ENCODE measurements at places on chromosomes 7 and 10.

GRCh38 chr10:70232155-70232858 is 922 bp downstream of the PPA1 start:
- peak; percentile 3 for DNase-seq

GRCh38 chr7:134724606-134725005 is 54.8 kb upstream of the CALD1 start:
- no peak for DNase-seq

DNA sequence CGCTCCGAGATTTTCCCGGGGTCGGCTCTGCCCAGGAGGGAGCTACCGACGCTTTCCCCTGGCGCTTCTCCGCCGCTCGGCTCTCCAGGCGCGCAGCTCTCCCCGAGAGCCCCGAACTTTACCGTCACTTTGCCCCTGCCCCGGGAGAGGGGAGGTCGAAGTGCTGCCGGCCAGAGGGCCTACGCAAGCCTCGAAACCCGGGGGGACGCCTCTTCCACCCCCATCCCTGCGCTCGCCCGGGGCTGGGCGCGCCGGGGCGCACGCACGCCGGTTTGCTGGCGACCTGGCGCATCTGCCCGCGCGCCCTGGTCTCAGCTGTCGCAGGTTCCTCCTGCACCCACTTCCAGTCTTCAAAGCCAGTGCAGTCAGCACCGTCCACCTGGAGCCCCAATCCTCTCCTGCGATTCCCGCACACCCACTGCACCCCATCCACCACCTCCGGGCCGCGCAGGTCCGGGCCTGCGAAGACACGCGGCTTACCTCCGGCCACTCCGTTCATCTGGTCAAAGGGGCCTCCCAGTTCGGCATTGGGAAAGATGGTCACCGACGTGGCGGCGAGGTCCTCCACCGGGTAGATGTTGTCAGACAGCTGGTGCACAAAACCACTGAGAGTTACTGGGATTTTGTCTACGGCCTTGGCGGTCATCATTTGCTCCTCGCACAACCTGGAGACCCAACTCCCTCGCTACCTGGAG is 638 bp downstream of the EGR2 start:
- no peak for DNase-seq

DNA sequence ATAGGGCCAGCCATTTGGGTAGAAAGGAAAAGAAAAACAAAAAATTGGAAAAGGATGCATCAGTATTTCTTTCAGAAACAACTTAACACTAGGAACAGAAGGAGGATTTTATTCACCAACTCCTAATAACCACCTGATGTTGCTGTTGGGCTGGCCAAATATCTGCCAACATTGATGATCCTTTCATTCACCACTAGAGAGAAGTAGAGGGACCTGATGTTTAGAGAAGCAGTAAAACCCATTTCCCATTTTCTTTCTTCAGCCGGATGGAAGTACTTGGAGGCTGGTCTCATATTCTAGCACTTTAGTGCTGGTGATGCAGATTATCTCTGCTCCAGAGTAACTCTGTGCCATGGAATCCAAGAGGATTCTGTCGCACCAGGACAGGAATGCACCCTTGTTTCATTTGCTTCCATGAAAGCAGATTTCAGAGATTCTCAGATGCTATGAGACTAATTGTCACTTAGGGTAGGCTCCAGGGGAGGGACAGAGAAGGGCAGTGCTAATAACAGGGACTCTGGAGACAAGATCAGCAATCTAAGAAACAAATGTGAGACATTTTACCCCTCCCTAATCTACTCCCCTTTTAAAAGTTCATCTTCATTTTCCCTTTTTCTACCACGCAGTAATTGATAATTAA is 3.1 kb downstream of the KLLN start:
- DNase-seq = no peak

- DNase-seq = no peak
Measured at GRCh38 chr10:88114368-88114767, 250.9 kb downstream of the PTEN start.

DNA sequence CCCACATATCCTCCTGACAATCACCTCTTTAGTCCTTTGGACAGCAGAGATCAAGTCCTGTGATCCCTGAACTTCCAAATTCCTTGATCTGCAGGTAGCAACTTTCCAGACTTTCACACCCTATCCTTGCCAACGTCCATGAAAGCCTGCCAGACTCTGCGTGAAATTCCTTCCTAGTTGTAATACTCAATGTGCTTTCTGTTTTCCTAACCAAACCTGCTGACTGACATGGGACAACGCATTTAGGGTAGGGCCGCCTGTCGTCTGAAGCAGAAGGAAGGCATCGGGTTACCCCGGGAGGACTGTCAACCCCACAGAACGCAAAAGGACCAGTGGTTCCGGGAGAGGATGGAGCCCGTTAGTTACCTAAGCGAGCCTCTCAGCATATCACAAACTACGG is 23.9 kb downstream of the ITGA8 start:
- no peak for DNase-seq

GRCh38 chr10:71433768-71434744 is 37.3 kb downstream of the CDH23 start:
- DNase-seq = no peak

GRCh38 chr7:34155220-34155908 is 250.0 kb downstream of the BMPER start:
- no peak for DNase-seq

- DNase-seq = no peak
Measured at GRCh38 chr7:27115221-27116026, 12.9 kb upstream of the HOXA2 start.

- DNase-seq = no peak
Measured at GRCh38 chr7:151711906-151712809, 164.8 kb downstream of the PRKAG2 start.

DNA sequence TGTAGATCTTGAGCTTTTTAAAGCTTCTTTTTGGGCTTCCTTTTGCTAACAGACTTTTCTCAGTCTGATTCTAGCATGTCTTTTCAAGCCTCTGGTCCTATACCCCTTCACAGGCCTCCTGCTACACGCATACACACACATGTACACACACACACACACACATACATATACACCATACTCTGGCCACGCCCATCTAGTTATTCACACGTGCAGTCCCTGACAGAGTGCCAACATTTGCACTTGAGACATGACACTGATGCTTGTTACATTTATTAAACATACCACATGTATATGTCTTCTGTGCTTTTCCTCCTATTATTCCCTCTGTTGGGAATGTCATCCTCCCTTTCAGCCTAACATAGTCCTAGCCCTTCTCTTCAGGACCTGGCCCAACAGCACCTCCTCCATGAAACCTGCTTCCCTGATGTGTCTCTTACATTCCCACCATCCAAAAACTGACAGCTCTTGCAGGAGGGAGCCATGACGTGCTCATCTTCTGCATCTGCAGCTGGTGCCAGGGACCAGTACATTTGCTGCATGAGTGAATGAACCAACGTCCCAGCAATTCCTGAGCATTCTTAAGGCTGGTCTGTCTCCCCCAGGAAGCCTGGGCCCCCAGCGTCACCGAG is 222.1 kb downstream of the ARHGAP12 start:
- no peak for DNase-seq

GRCh38 chr7:134593530-134594392 is 44.9 kb downstream of the AKR1B15 start:
- no peak for DNase-seq

- DNase-seq = no peak
Measured at GRCh38 chr7:2357571-2357970, 2.9 kb downstream of the EIF3B start.

GRCh38 chr7:111101856-111102646 is 11.1 kb downstream of the LRRN3 start:
- DNase-seq = no peak

- no peak for DNase-seq
Measured at GRCh38 chr7:77407906-77408305, 8.2 kb downstream of the GSAP start.

- peak; percentile 57 for DNase-seq
Measured at GRCh38 chr10:31133792-31134310, 102.2 kb upstream of the ZNF438 start.

- DNase-seq = no peak
Measured at GRCh38 chr10:105585753-105586152, 944.7 kb downstream of the SORCS3 start.

- DNase-seq = no peak
Measured at GRCh38 chr10:123149568-123150270, 1.8 kb downstream of the HMX2 start.

DNA sequence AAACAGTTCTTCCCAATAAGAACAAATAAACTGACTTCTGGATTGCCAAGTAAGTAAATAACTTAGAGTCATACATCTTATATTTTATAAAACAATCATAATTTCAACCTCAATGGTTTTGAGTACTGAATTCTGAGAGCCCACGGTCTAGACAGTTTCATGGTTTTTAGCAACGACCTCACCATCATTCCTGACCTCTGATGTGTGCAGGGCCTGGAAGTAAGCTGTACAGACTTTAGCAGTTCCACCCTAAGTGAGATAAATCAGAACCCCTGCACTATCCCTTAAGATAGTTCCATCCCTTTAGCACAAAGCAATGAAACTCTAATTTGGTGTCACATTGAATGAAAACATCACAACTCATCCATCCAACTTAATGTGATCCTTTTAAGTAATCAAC is 86.0 kb downstream of the NEBL start:
- DNase-seq = no peak

- DNase-seq = no peak
Measured at GRCh38 chr10:107915215-107915610, 750.7 kb upstream of the SORCS1 start.

DNA sequence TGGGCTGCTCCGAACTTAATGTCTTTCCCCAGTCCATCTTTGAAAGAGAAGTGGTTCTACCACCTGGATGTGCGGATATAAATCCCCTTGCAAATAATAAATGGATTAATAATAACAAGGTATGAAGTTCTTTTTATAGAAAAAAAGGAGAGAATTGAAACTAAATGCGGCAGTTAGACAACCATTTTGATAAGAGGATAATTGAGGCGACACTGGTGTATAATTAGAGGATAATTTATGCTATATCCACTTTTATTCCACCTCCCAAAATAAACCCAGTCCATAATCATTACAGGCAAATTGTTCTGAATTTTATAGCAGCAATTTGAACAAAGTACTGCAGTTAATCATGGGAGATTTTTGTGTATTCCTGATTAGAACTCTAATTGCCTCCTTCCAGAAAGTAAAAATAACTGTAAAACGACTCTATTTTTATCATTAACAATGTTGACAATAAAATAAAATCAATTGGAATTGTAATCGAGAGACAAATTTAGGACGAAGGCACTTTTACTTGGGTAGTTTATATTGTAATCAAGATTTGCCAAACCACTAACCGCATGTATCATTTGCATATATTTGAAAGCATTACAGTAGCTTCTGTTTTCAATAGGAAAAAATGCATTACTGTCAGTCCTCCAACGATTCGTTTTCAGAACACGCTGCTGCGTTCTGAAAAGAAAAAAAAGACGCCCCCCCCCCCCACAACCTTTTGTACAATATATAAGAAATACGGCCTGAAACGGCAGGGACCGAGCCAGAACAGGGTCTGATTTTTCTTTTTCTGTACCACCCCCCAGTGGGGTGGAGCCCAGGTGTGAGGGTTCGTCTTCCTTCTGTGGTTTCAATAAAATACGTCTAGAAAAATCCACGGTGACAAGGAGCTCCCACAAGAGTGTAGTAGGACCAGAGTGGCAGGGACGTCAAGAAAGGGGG is 838 bp upstream of the DLX6 start:
- no peak for DNase-seq

DNA sequence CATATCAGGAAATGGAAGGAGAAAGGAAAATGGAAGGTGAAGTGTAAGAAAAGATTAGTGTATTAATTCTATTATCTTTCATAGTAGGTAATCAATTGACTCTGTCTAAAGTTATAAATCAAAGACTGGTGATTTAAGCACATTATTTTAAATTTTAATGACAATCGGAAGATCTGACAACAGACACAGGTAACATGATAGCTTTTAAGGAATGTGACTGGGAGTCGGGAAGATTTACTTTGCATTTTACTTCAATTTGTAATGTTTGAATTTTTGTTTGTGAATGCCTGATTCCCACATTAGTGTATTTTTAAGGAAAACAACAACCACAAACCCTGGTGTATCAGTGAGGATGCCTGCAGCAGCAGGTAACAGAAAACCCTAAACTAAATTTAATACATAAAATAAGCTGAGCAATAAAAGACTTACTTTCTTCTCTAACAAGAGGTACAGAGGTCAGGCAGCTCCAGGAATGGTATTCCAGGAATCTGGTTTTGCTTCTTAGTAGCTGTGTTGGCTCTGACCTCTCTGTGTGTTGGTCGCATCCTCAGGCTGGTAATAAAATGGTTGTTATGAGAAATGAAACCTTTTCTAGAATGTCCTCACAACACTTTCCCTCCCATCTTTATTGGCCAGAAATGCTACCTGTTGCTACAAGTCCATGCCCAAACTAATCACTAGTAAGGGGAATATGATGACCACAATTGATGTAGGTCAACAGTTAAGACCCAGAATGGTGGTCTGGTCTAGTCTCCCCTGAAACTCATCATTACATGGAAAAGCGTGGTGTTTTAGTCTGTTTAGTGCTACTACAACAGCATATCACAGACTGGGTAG is 12.2 kb downstream of the DNAJB9 start:
- no peak for DNase-seq

DNA sequence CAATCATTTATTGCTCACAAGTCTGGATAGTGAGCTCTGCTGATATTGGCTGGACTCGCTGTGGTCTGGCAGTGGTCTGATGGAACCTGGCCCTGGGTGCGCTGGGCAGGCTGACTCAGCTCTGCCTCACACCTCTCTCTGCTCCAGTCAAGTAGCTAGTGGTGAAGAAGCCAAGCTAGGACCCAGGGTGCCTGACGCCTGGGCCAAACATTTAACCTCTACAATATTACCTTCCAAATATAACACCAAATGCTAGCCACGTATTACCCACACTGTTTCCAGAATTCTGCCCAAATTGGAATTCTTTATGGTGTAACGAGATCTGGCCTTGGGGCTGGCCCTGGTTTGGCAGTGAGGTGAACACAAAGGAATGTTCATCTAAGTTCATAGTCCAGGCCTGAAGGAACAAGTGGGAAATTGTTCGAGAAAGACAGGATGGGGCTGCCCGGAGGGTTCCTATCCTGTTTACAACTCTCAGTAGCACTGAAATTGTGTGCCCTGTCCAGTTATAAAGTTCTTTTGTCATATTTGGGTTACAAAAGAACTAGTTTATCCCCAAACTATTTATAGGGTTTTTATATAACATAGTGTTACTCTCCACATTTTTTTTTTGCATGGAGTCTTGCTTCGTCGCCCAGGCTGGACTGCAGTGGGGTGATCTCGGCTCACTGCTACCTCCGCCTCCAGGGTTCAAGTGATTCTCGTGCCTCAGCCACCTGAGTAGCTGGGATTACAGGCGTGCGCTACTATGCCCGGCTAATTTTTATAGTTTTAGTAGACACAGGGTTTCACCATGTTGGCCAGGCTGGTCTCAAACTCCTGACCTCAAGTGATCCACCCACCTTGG is 16.3 kb downstream of the OR2AE1 start:
- DNase-seq = no peak

GRCh38 chr10:128013626-128014025 is 106.7 kb downstream of the PTPRE start:
- no peak for DNase-seq

DNA sequence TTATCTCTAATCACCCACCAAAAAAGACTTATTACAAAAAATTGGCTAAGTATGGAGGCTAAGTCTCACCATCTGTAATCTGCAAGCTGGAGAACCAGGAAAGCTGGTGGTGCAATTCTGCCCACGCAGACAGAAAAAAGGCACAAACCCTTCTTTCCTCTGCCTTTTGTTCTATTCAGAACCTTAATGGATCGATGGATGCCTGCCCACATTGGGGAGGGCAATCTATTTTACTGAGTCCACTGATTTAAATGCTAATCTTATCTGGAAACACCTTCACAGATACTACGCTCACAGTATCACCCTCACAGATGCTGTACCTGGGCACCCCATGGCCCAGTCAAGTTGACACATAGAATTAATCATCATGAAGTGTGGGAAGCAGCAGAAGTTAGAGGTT is 10.2 kb downstream of the IGFBP3 start:
- DNase-seq = no peak
